AG10803 (cell line): ENCODE measurements at places on chromosomes 4 and X.

DNA sequence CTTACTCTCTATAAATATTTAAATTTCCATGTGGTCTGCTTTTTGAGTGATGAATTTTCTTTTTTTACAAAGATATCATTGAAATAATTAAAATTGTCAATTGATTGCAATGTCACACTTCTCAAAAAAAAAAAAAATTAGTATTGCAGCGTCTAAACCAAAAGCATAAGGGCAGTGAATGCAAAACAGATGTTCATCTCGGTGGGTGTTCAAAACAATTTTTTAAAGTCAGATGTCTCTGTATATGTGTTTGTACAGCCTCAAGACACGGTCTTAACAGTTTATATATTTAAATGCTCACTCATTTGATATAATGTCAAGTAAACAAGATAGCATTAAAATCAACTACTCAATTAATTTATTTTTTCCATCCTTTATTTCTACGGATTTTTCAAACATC, 52.3 kb downstream of the PALLD start:
- DNase-seq = peak; percentile 33

- no peak for DNase-seq
Measured at GRCh38 chr4:74166135-74166534, 8.2 kb downstream of the MTHFD2L start.

DNA sequence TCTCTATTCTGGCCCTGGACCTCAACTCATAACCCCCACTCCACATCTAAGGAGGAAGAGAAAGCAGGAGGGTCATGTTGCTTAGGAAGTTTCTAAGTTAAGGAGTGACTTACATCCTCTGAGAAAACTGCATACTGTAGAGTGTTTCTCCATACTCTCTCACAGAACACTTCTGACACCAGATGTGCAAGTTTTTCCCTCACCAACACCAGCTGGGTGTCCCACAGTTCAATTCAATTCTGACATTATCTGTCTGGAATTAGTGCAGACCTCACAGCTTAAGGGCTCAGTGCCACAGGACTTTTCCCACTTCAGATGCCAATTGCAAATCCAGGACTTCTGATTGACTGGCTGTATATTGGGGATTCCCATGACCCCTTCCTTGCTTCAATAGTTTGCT, 89.0 kb upstream of the SFRP2 start:
- peak; percentile 40 for DNase-seq

GRCh38 chrX:3143043-3143799, 102.0 kb downstream of the ARSF start:
- no peak for DNase-seq

GRCh38 chr4:24662056-24662455, 77.7 kb upstream of the DHX15 start:
- DNase-seq = no peak

DNA sequence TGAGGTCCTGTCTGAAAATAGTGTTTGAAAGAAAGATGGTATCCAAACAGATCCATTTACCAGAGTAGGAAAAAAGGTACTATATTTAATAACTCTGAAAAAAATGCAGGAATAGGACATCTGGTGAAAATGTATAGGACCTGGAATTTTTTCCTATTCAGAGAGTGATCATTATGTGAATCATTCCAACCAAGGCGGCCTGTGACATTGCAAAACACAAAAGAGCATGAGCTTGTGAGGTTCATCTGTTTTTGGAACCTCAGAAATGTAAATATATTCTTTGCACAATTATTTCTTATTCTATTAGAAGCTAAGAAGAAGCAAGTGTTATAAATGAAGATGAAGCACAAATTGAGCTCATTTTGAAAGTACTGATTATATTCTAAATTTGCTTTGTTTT, 2.0 kb downstream of the C4orf51 start:
- DNase-seq = peak; percentile 47

- peak; percentile 98 for DNase-seq
Measured at GRCh38 chr4:38667085-38667893, 3.3 kb downstream of the KLF3 start.
